MM.1S (cell line): ENCODE measurements at places on chromosomes 16 and 17.
A peak's percentile ranks its signal among the peaks of the same experiment; 100 is the strongest.

- no peak for DNase-seq
Measured at GRCh38 chr16:67531247-67531646, 2.6 kb downstream of the RIPOR1 start.

DNA sequence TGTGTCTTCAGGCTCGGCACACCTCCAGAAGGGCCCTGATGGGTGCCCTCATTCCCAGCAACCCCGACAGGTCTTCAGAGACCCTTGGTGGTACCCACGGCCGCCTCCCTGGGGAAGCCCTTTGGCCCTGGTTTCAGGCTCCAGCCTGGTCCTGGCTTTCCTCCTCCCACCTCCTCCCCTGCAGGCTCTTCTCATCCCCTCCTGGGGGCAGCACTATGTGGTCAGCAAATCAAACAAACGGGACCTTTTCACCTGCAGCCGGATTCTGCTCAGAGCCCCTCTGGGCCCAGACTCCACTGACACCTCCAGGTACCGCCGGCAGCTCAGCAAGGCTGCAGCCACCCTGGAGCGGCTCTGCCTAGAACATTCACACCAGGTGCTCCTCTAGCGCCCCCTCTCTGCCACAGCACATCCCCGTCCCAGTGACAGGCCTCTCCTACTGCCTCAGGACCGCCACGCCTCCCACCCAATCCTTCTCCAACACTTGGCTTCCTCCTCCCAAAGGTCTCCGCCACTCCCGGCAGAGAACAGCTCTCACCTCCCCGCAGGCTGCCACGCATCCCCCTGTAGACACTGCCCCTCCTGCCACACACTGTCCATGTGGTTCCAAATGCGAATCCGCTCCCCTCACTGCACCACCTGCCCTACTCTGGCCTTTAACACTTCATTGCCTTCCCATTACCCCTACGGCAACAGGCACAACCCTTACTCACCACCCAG is 12.0 kb downstream of the CORO7 start:
- DNase-seq: no peak

DNA sequence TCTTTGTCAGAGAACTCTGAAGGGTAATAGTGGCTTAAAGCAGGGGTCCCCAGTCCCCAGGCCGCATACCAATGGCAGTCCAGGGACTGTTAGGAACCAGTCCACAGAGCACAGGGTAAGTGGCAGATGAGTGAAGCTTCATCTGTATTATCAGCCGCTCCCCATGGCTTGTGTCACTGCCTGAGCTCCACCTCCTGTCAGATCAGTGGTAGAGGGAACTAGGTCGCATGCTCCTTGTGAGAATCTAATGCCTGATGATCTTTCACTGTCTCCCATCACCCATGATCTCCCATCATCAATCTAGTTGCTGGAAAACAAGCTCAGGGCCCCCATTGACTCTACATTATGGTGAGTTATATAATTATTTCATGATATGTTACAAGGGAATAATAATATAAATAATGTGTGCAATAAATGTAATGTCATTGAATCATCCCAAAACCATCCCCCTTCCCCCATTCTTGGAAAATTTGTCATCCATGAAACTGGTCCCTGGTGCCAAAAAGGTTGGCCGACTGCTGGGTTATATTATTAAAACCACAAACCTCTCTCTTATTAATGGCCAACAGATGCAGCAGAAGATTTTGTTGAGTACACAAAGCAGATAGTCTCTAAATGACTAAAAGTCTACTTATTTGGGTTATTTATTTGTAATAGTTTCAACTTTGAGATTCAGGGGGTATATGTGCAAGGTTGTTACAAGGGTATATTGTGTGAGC is 782.7 kb downstream of the CDH11 start:
- DNase-seq: no peak

- peak; percentile 78 for DNase-seq
Measured at GRCh38 chr17:29760279-29761039, 137.7 kb upstream of the CORO6 start.

GRCh38 chr17:4530799-4531730 is 24.1 kb downstream of the MYBBP1A start:
- no peak for DNase-seq

DNA sequence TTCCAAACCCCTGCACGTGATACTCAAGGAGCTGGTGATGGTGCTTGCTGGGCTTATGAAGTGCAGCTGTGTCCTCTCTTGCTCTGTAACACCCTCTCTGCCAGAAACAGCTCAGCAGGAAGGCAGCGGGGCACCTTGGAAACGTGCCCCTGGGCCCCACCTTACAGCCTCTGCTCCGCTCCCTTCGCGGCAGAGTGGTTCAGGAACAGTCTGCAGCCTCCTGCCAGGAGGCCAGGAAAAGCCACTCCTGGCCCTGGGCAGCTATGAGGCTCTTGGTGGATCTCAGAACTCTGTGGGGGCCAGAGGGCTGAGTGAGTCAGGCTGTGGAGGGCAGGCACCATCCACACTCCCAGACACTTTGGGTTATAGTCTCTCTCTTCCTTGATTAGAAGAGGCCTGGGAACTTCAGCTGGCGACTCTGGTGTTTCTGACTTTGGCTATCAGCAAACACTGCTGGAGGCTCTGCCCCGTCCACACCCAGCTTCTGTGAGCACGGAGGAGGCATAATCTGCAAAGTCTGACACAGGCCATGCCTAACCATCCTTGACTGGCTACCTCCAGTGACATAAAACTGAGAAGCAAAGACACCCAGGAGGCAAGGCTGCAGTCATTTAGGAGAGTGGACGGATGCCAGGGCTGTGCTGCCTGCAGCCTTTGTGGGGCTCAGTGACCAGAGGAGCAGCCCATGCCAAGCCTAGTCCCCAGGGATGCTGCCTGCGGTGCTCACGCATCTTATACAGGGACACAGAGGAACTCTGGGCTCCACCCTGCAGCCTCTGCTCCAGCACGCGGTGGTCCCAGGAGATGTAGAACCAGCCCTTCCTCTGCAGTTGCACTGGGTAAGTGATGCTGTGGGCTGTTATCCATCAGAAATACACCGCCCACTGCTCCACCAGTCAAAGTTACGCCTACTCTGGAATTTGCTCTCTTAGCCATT is 65.3 kb downstream of the METRNL start:
- no peak for DNase-seq

DNA sequence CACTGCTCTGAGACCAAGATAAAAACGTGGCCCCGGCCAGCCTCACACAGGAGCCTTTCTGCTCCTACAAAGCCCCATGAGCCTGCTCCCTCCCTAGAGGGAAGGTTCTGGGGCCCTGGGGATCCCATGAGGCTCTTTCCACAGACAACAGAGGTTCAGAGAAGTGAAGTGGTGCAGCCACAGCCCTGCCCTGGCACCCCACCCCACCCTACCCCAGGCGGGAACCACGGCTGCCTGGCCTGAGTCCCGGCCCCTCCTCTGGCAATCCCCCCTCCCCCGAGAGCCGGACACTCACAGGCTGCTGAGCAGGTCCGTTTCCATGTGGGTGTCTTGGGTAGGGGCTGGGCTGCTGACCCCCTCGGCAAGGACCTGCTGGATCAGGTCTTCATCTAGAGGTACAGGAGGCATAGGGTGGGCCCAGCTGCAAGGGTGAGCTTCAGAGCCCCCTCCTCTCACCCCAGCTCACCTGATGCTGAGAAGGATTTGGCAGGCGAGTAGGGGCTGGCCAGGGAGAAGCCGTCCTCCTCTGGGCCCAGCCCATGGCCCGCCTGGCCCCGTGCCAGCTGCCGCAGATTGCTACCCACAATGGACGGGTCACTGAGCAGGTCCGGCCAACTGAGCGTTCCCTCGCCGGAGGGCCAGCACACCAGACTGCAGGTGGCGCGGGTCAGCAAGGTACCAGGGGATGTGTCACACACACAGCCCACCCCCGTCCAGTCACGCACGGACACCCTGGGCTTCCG is 38.7 kb downstream of the PKD1 start:
- no peak for DNase-seq

DNA sequence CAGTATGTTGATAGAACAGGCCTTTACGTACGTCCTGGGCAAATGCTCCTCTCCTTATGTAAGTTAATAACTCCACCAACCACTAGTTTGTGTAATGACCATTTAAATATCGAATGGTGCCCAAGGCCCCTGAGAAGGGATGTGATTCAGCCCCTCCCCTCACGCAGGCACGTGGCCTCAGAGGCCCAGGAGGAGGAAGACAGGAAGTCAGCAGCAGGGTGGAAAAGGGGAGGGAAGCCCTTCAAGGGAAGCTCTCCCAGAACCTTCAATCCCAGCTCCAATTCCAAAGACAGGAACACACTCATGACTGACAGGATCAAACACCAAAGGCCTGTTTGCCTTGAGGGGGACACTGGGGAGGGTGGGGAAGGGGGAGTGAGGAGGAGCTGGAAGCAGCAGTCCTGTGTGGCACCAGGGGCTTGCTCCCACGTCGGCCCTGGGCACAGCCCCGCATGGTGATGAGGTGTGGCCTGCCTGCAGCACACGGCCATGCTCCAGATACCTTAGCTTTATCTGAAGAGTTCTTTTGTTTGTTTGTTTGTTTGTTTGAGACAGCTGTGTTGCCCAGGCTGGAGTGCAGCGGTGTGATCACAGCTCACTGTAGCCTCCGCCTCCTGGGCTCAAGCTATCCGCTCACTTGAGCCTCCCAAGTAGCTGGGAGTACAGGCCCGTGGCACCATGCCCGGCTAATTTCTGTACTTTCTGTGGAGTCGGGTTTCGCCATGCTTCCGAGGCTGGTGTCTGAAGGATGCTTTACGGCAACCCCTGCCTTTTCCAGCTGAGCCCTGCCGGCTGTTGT is 105.0 kb downstream of the ZNF778 start:
- DNase-seq: no peak

DNA sequence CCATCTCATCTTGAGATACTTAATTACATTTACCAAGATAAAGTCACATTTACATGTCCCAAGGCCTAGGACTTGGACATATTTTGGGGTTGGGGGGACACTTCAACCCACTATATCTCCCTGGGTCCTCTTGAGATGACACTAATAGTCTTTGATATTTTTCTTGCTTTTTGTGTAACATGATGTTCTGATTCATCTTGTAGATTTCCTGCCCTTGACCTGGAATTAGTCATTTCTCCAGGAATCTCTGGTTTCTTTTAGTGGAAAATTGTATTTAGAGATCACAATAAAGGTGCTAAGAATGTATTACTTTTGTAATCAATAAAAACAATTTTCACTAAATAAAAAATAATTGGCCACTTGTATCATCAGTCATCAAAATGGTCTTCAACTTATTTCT is 157.3 kb downstream of the VPS53 start:
- no peak for DNase-seq

DNA sequence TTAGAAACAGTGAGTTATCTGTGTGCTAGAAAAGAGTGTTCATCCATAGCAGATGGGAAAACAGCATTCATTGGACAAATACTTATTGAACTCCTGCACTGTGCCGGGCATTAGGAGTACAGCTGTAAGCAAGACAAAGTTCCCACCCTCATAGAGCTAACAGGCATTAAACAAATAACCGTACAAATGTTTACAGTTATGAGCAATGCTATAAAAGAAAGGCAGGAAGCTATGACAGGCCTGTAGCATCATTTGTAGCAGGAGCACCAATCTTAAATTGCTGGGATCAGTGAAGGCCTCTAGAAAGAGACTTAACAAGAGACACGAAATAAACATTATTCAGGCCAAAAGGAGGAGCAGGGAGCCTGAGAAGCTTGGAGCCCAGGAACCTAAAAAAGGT is 15.6 kb downstream of the SDR42E1 start:
- DNase-seq: no peak

DNA sequence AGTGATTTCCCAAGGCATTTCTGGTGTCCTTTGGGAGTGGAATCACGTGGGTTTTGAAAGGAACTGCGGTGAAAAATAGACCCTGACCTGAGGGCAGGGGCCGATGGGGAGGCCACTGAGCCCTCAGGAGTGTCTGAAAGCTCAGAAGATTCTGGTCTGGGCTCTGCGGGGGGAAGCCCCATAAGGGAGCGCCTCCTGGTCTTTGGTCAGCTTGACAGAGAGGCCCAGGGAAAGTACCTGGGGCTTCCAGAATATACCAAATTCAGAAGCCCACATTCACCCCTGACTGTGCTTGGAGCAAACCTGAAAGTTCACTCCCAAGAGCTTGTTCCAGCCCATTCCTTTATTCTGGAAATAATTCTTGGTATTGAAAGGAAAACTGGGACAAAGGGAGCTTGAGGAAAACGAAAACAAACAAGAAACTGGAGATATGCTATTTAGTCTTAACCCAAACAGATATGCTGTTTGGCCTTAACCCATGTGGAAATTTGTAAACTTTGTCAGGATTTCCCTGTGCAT is 23.2 kb upstream of the NAGLU start:
- DNase-seq: no peak
